ENCODE measurements at places on chromosomes 12 and 14.

- DNase-seq: no peak
These were observed 30.7 kb downstream of the P2RX4 start for GRCh38 chr12:121240484-121241101.

DNA sequence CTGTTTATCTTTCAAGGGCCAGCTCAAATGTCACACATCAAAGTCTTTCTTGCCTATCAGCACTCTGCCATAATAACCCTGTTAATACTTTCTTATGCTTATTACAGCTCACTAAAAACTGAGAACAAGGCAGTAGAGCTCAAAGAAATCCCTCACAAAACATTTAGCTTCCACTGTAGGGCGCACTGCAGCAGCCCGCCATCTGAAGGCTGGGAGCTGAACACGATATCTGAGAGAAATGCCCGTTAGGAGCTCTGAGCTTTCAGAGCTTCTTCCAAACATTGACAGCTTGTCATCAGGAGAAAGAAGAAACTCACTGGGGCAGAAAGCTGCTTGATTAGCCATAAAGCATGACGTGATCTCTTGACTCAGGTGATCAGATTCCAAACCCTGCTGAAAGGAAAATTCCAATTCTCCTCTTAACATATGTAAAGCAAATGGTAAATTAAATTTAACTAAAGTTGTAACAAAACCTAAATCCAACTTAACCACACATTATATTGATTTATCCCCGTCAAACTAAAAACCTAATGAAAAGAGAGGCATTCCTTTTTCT lies 175.7 kb downstream of the C12orf50 start:
- no peak for DNase-seq

- no peak for DNase-seq
These were observed 43.1 kb upstream of the GTF2A1 start for GRCh38 chr14:81263777-81264410.

- no peak for DNase-seq
These were observed 96.4 kb downstream of the HECTD4 start for GRCh38 chr12:112285600-112286401.

DNA sequence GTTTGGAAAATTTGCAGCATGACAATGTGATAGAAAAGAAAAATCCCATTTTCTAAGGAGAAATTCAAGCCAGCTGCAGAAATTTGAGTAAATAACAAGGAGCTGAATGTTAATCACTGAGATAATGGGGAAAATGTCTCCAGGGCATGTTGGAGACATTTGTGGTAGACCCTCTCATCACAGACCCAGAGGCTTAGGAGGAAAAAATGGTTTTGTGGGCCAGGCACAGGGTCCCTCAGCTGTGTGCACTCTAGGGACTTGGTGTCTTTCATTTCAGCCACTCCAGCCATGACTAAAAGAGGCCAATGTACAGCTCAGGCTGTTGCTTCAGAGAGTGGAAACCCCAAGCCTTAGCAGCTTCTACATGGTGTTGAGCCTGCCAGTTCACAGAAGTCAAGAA lies 111.4 kb upstream of the SYT10 start:
- no peak for DNase-seq

- no peak for DNase-seq
These were observed 371 bp upstream of the SHMT2 start for GRCh38 chr12:57229046-57229633.

- DNase-seq: no peak
These were observed 16.1 kb downstream of the VRTN start for GRCh38 chr14:74364271-74364880.

- DNase-seq: no peak
These were observed 19.4 kb downstream of the UTP20 start for GRCh38 chr12:101299346-101299745.

DNA sequence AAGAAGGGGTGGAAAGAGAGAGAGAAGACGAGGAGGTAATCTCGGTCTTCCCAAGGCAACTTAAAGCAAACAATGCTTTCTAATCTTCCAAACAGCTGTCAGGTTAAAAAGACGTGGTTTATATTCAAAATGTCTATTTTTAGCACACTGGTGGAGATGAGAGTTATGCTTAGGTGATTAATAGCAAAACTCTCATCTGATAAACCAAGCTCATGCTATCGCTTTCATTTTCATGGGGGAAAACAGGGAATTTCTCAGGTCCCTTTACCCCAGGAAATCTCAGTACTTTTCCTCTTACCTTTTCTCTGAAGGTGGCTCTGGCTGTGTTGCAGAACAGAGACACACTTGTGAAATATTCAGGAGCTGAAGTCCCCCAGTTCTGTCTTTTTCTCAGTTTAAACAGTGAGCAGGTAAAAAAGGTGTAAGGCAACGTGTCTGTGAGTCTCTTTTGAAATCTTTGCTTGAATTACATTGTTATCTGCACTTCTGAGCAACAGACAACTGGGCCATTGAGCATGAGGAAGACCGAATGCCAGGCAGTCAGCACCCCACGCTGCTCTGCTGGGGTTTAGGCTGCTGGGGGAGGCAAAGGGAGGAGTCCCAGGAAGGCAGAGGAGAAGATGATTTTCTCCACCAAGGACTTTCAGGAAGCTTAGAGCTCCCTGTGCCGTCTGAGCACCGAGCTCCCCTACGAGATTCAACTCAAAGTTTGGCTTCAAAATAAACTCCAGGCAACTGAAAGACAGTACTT lies 759.3 kb downstream of the BCL11B start:
- peak; percentile 12 for DNase-seq

DNA sequence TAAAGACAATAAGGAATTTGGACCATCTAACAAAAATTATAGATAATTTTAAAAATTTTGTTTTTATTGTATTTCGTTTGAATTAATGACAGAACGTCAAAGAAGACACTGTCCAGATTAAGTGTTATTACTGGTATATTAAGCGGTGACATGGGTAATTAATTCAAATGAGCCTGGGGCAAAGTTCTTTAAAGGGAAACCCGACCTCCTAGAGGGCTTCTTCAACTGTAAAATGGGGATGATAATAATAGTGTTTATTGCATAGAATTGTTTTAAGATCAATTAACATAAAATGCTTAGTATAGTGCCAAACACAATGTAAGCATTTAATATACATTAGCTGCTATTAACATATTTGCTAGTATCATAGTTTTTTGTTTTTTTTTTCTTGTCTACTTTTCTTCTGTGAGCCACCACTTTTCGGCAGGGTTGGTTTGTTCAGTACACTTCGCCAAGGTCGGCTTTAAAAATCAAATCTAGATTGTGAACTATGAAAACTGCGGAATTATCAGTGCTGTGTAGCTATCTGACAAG lies 514 bp upstream of the LARP4 start:
- peak; percentile 32 for DNase-seq

DNA sequence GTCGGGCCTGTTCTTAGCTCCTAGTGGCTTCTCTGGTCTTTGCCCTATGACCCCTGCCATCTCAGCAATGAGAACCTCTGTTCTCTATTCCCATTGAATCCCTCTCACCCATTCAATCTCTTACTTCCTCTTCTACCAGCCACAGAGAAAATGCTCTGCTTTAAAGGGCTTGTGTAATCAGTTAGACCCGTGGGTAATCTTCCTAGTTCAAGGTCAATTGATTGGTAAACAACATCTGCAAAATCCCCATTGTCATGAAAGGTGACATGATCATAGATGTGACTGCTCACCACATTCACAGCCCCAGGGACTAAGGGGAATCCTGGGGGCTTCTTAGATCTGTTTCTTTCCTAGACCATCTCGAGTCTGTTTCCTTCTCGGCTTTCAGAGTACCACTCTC lies 7.2 kb upstream of the CCDC197 start:
- no peak for DNase-seq

DNA sequence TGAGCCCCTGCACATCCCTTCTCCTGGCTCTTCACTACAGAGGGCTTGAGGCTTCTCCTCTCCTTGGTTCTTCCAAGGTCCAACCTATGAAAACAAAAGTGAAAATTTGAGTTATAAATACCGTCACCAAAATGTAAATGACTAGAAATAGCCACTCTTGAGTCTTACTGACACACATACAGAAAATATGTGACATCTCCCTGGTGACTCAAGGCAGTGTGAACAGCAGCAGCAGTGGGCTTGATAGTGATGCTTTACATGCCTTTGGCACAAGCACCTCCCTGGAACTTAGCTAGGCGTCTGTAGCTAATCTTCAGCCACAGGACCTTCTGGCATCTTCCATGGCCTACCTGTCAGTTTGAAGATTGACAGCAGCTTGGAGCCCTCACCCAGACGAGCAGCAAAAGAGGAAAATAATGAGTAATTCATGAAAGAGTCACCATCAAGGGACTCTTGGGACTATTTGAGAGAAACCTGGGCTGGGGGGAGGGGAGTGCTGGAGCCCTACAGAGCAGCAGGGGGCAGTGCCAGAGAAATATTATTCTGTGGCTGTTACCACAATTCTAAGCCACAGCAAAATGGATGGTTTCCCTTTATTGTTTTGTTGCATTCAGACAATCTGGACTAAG lies 158.0 kb downstream of the KCNK10 start:
- DNase-seq: no peak

DNA sequence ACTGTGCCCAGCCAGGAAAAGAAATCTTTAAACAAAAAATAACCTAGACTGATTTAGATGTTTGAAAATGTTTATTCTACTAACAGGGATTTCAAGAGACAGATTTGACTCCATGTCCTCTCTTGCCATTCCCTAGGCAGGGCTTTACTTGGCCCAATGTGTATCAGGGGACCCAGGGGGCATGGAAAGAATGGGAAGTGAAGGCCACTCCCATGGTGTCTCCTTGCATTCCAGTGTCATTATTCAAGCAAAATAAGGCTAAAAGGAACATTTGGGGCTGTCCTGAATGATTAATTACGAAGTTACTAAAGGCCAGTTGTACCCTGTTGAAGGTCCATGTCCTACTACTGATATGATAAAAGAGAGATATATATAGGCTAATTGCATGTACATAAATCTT lies 151.9 kb upstream of the ATF7IP start:
- no peak for DNase-seq

DNA sequence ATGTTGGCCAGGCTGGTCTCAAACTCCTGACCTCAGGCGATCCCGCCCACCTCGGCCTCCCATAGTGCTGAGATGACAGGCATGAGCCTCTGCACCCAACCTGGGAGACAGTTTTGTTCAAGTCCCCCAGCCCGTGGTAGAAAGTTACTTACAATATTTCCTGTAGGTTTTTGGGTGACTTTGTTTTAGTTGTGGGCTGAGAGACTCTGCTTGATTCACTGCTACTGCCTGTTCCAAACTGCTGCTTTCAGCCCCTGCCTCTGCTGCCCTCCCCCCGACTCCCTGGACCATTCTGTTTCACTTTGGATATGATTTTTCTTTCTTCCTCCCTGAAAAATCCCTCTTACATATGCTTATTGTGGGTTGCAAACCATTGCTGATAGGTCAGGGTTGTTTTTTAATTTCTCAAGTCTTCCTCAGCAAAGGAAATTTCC lies 13.4 kb upstream of the PCNX1 start:
- no peak for DNase-seq

GRCh38 chr14:49999826-50000379 lies 107.0 kb downstream of the ARF6 start:
- DNase-seq: peak; percentile 13

- no peak for DNase-seq
These were observed 154.9 kb downstream of the DYRK2 start for GRCh38 chr12:67803278-67803993.

GRCh38 chr12:85923767-85924331 lies 49.8 kb downstream of the NTS start:
- DNase-seq: no peak

- DNase-seq: no peak
These were observed 129.1 kb downstream of the MSRB3 start for GRCh38 chr12:65407388-65408149.

DNA sequence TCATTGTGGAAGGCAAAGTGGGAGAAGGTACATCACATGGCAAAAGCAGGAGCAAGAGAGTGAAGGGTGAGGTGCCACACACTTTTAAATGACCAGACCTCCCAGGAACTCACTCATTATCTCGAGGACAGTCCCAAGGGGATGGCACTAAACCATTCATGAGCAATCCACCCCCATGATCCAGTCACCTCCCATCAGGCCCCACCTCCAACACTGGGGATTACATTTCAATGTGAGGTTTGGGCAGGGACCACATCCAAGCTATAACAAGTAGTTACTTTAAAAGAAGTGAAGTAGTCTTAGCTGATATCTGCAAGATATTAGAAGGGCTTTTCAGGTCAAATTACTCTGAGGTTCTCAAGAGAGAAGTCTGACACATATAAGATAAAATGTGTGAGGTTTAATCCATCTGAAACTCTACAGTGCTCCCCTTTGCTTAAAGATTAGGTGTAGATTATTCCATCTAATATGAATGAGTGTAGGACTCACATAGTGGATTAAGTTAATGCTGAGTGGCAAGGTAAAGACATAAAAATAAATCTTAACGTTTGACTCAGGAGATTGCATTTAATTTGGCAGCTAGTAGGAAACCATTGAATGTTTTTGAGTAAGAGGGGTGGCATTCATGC lies 130.8 kb downstream of the TMX1 start:
- no peak for DNase-seq

GRCh38 chr12:7297865-7298264 lies 6.0 kb upstream of the ACSM4 start:
- no peak for DNase-seq

- DNase-seq: no peak
These were observed 6.0 kb upstream of the MANSC4 start for GRCh38 chr12:27785882-27786570.

DNA sequence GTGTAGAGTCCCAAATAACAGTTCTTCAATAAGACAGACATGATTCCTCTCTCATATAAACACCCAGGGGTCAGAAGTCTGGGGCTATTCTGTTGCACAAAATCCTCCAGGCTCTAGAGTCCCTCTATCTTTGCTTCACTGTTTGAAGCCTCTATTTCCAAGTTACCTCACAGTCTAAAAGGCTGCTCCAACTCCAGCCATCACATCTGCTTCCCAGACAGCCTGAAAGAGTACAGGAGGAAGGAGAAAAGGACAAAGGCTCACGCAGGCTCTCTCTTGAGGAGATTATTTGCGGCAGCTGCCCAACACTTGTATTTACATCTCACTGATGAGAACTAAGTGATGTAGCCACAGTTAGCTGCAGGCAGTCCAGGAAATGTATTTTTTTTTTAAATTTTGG lies 6.4 kb downstream of the PAPLN start:
- no peak for DNase-seq

DNA sequence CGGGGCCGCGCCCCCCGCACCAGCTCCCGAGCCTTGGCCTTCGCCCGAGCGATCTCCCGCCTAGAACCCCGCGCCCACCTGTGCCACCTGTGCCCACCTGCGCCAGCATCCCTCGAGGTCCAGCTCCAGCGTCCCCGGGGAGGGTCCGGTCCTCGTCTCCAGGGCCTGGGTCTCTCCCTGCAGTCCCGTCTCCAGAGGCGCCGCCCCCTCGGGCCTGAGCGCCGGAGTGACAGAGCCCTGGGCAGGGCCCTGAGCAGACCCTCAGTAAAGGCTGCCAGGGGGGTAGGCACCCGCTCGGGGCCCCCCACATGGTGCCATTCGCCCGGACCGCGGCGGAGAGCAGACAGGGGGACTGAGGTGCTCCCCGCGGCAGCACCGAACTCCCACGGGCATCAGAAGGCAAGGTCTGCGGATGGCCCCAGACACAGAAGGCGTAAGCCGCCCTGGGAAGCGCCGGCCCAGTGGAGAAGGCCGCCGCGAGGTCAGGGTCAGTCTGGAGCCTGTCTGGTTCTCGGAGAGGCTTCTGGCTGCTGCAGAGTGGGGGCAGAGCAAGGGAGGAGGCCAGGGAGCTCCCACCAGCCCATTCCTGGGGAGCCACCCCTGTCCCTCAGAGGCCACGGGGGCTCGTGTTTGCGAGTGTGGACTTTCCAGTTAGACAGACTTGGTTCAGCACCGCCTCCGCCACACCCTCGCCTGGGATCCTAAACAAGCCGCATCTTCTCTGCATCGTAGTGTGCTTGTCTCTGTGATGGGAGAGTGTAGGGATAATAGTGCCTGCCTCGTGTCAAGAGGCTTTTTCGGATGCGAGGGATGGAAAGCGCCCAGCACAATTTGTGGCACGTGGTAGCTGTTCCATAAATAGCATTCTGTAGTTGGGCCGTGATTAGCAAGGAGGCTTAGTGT lies 1.1 kb upstream of the PPP1R13B start:
- DNase-seq: no peak
